ENCODE measurements at places on chromosomes 4 and X. TPM values are rescaled to one million over a fixed set of nuclear protein-coding genes. Genes with fewer than 3 reads are reported as not detected.

GLRA2 gene
- 0.26 TPM for polyA plus RNA-seq

DDX53 gene
- not detected for polyA plus RNA-seq

EGFL6 gene
- 17.0 TPM for polyA plus RNA-seq

NDP gene
- polyA plus RNA-seq, result 2.7 TPM

CENPVL2 gene
- polyA plus RNA-seq, result 0.22 TPM

MAOA gene
- polyA plus RNA-seq, result 22.6 TPM

MAGEA8 gene
- polyA plus RNA-seq, result 0.73 TPM

PALLD gene
- 173 TPM for polyA plus RNA-seq
